Stimulated activated CD4-positive, alpha-beta T cell treated with anti-CD3 and anti-CD28 coated beads, TNF-alpha, amount 100 ng/mL, for 1 hour (primary cell): ENCODE measurements at places on chromosomes 2 and 18.

- no peak for DNase-seq
Measured at GRCh38 chr2:235191486-235191885, 239.7 kb downstream of the SH3BP4 start.

GRCh38 chr2:20189299-20189931, 35.5 kb downstream of the SDC1 start:
- DNase-seq, result no peak

- no peak for DNase-seq
Measured at GRCh38 chr2:25279091-25279651, 62.6 kb downstream of the DNMT3A start.

- DNase-seq, result no peak
Measured at GRCh38 chr2:172516299-172516698, 39.6 kb upstream of the PDK1 start.

- no peak for DNase-seq
Measured at GRCh38 chr18:45749918-45750689, 26.1 kb downstream of the SLC14A1 start.

GRCh38 chr2:70716131-70716743, 51.8 kb downstream of the ADD2 start:
- no peak for DNase-seq

DNA sequence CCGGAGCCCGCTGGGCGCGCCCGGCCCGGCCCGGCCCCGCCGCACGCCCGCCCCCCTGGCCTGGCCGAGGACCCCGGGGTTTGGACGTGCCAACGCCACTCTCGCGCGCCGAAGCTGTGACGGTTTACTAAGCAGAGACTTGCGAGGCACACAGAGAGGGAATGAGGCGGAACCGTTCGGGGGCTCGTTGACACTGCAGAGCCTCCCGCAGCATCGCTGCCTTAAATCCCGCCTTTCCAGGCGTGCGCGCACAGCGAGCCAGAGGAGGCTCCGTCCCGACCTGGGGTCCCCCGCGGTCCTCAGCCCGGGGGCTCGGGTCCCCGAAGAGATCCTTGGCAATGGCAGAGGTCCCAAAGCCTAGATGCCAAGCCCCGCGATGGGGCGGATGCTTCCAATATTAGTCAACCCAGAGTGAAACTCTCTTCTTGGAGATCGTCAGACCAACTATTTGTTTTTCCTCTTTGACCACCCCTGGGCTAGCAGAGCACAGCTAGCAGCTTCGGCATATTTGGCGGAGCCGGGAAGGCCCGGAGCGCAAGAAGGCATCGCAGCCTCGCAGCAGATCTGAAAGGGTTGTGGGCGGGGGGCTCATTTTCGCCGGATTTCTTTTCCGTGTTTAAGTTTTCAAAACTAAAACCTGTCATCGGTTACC, at the start of gene ZNF385B:
ZNF385B (minus strand) TSS at position 197 of the 652 bp plus-strand sequence.
- DNase-seq, result no peak

DNA sequence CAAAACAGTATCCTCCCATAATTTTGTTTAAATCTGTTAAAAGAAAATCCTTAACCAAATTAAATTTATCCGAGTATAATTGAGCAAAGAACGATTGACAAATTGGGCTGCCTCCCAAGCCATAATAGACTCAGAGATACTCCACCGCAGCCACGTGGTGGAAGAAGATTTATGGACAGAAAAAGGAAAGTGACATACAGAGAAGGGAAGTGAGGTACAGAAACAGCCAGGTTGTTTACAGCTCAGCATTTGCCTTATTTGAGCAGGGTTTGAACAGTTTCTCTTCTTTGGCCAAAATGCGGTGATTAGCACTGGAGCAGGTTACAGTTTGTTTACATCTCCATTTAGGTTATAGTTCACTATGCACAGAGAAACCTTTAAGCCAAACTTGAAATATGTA, 60.8 kb downstream of the KYNU start:
- DNase-seq, result no peak

DNA sequence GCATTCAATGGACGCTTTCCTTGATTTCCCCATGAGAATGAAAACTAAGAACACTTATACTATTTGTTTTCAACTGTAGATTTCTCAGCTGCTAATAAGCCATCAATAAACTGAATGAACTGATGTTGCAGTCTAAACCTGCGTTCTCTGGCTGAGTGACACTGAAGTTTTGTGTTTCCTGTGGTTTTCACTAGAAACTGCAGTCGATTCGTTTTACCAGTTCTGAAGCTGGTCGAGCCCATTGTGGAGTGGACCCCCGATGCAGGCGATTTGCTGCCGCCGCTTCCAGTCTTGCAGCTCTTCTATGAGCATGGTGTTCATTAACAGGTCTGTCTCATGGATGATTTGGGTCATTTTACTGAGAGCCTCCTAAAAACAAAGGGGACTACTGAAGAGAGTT, 50.6 kb upstream of the STAT1 start:
- DNase-seq, result no peak

DNA sequence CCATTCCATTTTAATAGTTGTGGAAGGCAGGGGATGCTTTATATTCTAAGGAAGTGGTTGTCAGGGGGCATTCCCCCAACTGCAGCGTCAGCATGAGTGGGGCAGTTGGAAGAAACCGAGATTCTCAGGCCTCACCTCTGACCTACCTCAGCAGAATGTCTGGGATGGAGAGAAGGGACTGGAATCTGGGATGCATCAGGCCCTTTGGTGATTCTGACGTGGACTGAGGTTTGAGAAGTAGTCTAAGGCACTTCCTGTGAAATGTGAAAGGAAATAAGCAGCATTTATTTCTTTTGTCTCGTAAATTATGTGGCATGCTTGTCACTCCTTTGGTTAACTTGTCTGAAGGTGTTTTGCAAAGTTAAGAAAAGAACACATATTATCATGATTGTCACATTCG, 540.7 kb upstream of the NETO1 start:
- DNase-seq, result no peak

DNA sequence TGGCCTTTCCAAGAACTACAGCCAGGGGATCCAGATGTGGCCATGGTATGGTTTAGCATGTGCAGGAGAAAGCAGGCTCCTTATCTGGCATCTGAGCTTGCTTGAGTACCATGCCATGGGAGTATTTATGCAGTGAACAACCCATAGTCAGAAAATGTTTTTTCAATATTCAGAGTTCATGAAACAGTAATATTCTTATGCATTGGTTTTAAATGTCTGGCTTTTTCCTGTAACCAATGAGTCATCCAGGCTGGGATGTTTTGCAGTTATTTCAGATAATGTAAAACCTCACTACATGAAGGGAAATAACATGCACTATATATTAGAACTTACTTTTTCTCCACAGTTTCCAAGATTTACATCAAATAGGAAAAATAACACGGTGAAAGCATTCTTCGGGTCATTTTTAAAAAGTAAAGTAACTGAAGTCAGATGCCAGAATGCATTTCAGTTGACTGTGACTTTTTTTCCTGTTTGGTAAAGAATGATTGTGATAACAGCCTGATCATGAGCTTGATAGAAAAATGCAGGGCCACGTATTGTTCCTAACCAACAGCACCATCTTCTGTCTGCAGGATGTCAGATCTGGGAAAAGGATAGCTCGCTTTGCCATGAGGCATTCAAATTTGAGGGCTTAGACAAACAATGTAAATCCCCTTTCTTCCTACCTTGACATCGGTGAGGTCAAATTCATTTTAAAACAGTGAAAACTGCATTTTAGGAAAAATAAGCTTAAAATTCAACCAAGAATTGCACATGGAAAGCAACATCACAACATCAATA, 152.8 kb downstream of the DSC3 start:
- DNase-seq, result no peak

DNA sequence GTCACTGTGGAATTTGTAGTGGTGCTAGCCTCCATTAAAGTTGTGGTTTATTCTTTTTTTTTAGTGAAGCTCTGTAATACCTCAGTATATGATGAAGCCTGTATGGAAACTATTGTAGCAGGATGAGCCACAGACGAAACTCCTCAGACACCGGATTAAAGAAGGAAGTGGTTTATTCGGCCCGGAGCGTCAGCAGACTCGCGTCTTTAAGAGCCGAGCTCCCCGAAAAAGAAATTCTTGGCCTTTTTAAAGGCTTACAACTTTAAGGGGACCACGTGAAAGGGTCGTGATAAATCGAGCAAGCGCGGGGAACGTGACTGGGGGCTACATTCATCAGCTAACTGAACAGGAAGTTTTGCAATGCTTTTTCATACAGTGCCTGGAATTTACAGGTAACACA, 8.1 kb upstream of the CCL20 start:
- no peak for DNase-seq

DNA sequence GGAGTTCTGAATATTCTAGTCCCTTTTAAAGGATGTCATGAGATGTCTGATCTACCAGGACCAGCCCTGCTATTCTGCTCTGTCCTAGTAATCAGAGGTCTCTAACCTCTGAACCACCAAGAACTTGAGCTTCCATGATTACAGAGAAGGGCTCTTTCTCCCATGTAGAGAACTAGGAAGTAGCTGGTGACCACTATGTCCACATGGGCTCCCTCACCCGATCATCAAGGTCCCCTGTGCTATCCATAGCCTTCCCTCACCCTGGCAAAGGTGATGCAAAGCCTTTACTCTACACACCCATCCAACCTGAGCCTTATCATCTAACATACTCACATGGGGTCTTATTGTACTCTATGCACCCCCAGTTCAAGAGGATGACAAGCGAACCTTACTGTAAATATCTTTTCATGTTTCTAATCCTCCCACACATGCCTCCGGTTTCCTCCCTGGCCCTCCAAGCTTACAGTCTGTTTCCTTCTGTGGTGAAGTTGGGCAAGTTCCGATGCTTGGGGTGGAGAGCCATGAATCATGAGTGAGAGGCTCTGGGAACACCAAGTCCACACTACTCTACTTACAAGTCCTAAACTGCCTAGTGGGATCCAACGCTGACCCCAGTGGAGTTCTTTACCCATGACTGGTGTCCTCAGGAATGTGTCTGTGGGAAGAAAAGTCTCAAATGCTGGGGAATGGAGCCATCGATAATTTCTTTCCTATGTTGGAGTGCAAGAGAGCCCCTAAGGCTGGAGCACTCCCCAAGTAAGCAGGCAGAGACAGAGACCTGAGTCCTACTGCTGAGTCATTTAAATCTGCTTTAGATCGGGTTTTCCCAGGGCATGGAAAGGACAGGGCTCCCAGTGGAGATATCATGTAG, 73.3 kb upstream of the KLF7 start:
- DNase-seq, result no peak

- DNase-seq, result no peak
Measured at GRCh38 chr2:130795431-130795830, 40.1 kb downstream of the AMER3 start.

- no peak for DNase-seq
Measured at GRCh38 chr2:185278761-185279160, 459.8 kb upstream of the FSIP2 start.

DNA sequence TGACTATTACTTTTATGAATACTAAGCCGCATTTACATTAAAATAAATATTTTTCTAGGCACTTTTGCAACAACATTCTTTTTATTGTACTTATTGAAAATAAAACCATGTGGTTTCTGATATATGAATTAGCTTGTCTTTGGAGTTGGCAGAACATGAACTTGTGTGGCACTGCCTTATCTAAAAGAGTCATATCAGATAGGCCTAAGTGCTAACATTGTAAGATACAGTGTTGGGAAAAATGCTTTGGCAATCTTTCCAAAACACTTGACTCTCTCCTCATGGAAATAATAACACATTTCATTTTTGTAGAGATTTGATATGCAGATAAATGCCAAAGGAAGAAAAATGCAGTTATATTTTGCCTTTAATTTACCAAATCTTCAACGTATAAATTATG, 191.7 kb downstream of the ERBB4 start:
- no peak for DNase-seq

DNA sequence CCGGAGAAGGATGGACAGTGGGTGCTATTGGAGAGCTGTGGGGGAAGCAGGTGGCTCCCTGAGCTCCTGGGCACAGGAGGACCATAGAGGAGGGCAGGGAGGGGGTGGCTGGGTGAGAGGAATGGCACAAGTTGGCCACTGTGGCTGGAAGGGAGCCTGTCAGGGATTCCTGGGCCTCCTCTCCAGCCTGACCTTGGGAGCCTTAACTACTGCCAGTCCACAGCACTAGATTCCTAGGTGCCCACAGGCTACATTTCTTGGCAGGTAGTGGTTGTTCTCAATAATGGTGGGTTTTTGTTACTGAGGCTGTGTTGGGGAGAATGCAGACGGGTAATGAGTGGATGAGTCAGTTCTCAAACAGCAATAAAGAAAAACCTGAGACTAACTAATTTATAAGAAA, 26.0 kb downstream of the EFHD1 start:
- no peak for DNase-seq

GRCh38 chr2:177359836-177360595, 32.6 kb upstream of the AGPS start:
- DNase-seq, result no peak

- DNase-seq, result no peak
Measured at GRCh38 chr2:36659872-36660312, 36.6 kb upstream of the VIT start.

- no peak for DNase-seq
Measured at GRCh38 chr2:191303140-191304005, 58.2 kb downstream of the MYO1B start.

GRCh38 chr2:189819297-189819704, 35.1 kb downstream of the PMS1 start:
- no peak for DNase-seq

DNA sequence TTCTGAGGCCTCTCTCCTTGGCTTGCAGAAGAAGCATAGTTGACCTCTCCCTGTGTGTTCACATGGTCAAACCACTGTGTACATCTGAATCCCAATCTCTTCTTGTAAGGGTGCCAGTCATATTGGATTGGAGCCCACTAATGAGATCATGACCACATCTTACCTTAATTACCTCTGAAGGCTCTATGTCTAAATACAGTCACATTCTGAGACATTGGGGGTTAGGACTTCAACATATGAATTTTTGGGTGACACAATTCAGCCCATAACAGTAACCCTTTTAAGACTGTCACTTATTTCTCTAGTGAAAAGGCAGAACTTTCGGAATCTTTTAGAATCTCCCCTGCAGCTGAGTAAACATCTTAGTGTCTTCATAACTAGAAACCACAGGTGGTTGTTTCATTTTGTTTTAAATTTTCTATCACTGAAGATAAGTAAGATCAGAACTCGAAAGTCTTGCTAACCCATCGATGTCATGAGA, 33.3 kb downstream of the BMP10 start:
- no peak for DNase-seq

GRCh38 chr2:25936889-25937545, 45.3 kb downstream of the KIF3C start:
- DNase-seq, result no peak

- no peak for DNase-seq
Measured at GRCh38 chr2:50718146-50718545, 313.8 kb downstream of the NRXN1 start.
